ENCODE measurements at places on chromosomes 3 and 15. TPM values are rescaled to one million over a fixed set of nuclear protein-coding genes. Genes with fewer than 3 reads are reported as not detected.

The ST3GAL6 gene
- 7.3 TPM for total RNA-seq

The ANKRD34C gene
- not detected for total RNA-seq

- peak; percentile 64 for DNase-seq
- no peaks in the 10 kb centered on the region for H3K4me1 ChIP-seq
- H3K4me3 ChIP-seq, result peak overlapping the region; percentile 75
- no peak overlapping the region for H3K27ac ChIP-seq
- no peaks in the 10 kb centered on the region for H3K36me3 ChIP-seq
Measured at GRCh38 chr3:16512435-16513140, 911 bp downstream of the RFTN1 start.

DNA sequence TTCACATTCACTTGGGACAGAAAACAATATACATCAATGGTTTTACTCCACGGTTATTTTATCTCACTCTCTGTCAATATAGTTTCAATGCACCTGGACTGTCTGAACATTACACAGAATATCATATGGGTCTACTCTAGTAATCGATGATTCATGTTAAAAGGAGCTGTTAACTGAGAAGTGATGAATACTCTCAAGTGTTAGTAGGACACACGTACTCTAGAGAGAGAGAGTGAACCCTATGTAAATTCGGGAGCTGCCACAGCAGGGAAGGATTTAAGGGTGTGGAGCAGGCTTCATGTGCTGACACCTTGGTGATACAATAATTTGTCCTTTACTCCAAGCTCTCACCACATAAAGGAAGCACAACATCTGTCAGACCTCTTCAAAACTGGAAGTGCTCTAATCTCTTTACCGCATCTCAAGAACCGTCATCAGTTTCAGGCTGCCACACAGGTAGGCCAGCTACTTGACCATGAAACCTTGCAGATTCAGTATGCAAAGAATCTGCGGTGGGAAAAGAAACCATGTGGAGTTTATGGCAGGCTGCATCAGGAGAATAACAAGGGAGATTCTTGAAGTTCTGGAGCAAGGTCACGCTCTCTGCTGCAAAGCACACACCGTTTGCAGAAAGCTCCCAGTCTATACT lies 199.2 kb upstream of the TMC3 start:
- DNase-seq, result peak; percentile 54
- H3K27ac ChIP-seq, result no peak overlapping the region
- H3K36me3 ChIP-seq, result no peaks in the 10 kb centered on the region
- no peaks in the 10 kb centered on the region for H3K27me3 ChIP-seq

GRCh38 chr3:64462203-64462602 lies 225.6 kb downstream of the ADAMTS9 start:
- DNase-seq, result peak; percentile 22
- no peak overlapping the region for H3K4me3 ChIP-seq
- H3K27me3 ChIP-seq, result no peaks in the 10 kb centered on the region
- H3K27ac ChIP-seq, result no peak overlapping the region
- no peaks in the 10 kb centered on the region for H3K36me3 ChIP-seq

The STRIT1 gene
- not detected for total RNA-seq

The PLEKHO2 gene
- 11.8 TPM for total RNA-seq

DNA sequence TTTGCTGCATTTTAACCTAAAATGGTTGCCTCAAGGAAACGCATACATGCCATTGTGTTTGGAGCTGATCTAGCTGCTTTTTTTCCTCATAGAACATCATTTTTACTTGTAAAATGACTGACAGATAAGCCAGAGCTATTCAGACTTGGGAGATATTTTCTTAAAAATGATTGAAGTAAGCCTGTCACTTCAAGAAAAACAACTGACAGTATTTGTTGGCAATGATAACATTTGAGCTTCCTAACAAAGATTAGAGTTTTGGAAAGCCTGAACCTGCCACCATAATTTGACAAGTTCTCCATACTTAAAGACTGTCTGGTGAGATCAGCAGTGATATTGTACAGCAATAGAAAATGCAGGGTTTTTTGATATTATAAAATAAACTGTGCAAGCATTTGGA lies 27.6 kb upstream of the MRPL3 start:
- no peak overlapping the region for H3K4me3 ChIP-seq
- no peaks in the 10 kb centered on the region for H3K27me3 ChIP-seq
- peaks cover 5% of the 10 kb centered on the region for H3K4me1 ChIP-seq
- H3K36me3 ChIP-seq, result no peaks in the 10 kb centered on the region
- no peak overlapping the region for H3K27ac ChIP-seq
- no peak for DNase-seq

GRCh38 chr3:36643192-36643591 lies 121.2 kb downstream of the DCLK3 start:
- no peaks in the 10 kb centered on the region for H3K27me3 ChIP-seq
- no peak for DNase-seq
- no peak overlapping the region for H3K4me3 ChIP-seq
- no peaks in the 10 kb centered on the region for H3K4me1 ChIP-seq
- H3K27ac ChIP-seq, result no peak overlapping the region

The CLDN1 gene
- 8.7 TPM for total RNA-seq

All from endodermal cell (in vitro differentiated cells).